ENCODE measurements at places on chromosomes 2 and 18.

DNA sequence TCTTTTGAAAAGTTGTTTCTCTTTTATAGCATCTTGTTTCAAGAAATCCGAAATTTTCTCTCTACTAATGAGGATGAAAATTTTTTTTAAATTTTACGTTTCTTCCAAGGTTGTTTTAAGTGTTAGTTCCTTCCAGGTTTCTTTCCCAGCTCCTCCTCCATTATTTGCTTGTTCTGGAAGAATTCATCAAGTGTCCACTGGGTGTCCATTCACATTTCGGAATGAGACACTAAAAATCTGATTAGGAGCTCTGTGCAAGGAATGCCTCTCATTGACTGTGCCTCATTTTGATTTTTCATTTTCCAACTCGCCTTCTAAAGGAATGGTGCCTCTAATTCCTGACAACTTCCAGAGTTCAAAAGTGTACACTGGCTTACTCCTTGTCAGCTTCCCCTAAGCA lies 6.1 kb downstream of the SP100 start:
- DNase-seq, result no peak

GRCh38 chr18:49431165-49431962 lies 29.1 kb downstream of the DYM start:
- DNase-seq, result no peak

DNA sequence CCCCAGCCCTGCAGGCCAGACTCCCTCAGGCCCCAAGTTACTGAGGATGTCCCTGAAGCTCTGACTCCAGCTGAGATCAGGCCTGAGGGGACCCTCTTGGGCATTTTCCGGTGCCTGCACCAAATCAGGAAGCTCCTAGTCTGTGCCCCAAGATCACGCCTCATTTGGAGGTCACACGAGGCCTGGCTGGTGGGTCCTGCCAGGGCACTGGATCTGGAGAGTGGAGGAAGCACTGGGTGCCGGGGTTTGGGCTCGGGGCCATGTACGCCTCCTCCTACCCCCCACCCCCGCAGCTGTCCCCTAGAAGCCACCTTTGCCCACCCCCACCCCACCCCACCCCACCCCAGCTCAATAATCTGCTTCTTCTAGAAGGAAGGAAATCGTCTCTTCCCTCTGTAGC lies 16.2 kb downstream of the SH2D6 start:
- DNase-seq, result no peak

- no peak for DNase-seq
These were observed 61.1 kb downstream of the FMNL2 start for GRCh38 chr2:152396051-152396511.

DNA sequence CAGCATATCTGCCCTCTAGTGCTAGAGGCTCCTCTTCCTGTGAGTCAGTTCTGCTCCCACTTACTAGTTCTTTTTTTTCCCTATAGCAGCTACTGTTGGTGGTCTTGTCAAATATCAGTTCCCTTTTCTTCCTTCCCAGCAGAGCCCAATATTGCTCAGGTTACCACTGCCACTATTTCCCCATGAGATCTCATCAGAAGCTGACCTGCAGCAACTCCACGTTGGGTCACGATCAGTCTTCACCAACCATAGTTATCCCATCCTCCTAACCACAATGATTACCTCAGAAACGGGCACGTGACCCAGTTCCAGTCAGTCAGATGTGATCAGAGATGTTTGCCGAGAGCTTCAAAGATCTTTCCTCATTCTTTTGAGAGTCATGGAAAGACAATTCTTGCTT lies 59.7 kb upstream of the CAPN13 start:
- no peak for DNase-seq

GRCh38 chr2:179513181-179513580 lies 248.5 kb upstream of the SESTD1 start:
- no peak for DNase-seq

- no peak for DNase-seq
These were observed 121.2 kb downstream of the CABYR start for GRCh38 chr18:24259869-24260641.

DNA sequence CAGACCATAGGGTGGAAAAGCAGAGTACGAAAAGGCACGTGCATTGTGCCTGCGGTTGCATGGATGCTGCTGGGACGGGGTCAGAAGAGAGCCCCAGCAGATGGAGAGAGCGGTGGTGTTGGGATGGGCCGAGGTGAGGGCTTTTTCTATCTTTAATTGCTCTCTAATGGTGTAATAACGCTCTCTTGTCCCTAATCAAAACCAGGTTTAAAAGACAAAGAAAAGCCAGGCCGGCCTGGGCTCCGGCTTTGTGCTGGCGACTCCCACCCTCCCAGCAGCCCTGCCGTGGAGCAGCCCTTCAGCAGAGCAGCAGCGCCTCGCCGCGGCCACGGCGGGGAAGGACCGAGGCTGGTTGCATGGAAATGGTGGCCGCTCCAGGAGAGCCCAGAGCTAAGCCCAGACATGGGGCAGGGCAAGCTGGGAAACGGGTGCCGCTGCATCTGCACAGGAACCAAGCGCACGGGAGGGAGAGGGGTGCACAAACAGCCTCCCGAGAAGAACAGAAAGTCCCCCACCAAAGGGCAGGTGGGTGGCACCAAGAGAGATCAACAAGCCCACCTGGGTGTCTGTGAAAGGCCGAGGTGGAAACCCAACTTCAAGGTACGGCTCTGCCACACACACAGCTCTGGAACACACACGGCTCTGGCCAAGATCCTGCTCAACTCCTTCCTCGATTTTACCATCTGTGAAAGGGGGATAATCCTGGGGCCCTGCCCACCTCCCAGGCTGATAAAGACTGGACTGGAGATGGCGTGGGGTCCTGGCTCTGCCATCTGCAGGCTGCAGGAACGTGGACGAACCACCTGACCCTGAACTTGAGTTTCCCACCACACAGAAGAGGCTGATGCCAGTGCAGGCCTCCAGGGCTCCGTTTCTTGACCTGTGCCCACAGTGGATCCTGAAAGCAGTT lies 15.0 kb downstream of the HS1BP3 start:
- DNase-seq, result peak; percentile 7

GRCh38 chr2:150256736-150257135 lies 230.7 kb downstream of the RND3 start:
- no peak for DNase-seq

- DNase-seq, result peak; percentile 5
These were observed 26.2 kb downstream of the CFAP53 start for GRCh38 chr18:50240080-50240563.

- DNase-seq, result peak; percentile 35
These were observed 3.7 kb downstream of the HDAC4 start for GRCh38 chr2:239396881-239397681.

- DNase-seq, result no peak
These were observed 7.0 kb upstream of the LYPD1 start for GRCh38 chr2:132676999-132677398.

DNA sequence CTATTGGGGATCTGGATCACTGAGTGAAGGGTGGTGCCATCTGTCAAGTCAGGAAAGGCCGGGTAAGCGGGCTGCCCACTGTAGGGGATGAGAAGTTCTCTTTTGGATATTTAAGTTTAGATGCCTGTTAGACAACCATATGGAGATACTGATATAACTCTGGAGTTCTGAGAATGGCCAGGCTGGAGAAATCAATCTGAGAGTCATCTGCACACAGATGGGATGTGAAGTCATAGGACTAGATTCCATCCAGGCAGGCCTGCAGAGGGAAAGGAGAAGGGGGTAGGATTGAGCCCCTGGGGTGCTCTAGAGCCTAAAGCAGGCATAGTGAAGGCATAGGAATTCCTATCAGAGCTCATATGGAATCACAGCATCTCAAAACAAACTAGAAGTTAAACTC lies 30.1 kb downstream of the SPRED2 start:
- no peak for DNase-seq

GRCh38 chr2:220162320-220162719 lies 534.9 kb downstream of the SLC4A3 start:
- no peak for DNase-seq

GRCh38 chr2:67445652-67446268 lies 48.6 kb downstream of the ETAA1 start:
- DNase-seq, result no peak

GRCh38 chr18:80194874-80195570 lies 52.3 kb downstream of the PARD6G start:
- no peak for DNase-seq

- no peak for DNase-seq
These were observed 55.0 kb upstream of the SERPINB2 start for GRCh38 chr18:63832470-63832869.

GRCh38 chr2:69744456-69744855 lies 2.5 kb downstream of the ANXA4 start:
- DNase-seq, result no peak

- DNase-seq, result no peak
These were observed 58.2 kb downstream of the RAPH1 start for GRCh38 chr2:203476881-203477280.

DNA sequence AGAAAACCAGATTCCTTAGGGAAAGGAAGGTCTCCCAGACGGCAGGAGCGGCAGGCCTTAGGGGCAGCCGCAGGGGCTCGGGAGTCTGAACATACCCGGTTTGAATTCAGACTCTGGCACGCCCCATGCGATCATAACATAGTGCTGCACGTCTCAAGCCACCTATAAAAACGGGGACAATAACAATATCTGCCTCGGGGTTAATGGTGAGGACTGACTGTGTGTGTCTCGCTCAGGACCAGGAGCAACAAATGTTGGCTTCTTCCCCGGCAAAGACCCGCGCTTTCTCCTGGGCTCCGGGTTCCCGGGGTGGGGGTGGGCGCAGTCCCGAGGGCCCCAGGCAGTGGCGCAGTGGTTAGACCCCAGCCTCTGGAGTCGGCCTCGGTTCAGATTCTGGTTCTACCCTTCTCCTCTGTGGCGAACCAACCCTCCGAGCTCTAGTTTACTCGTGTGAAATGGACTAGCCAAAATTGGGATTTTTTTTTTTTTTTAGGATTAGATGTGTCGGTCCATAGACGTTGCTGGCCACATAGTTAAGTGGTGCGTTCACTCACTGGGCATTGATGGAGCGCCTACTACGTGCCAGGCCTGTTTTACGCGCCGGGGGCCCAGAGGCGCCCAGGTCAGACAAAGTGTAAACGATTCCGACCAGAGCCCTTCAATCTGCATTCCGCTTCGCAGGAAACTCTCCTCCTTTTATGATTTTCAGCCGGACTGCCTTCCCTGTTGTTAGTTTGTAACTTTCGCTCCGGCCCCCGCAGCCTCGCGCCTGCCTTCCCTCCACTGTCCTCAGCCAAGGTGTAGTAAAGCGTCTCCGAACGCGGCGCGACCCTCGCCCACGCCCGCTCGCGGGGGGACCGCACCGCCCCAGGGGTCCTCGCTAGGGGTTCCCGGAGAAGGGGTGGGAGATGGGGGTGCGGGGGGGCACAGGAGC lies 820 bp upstream of the SH3BP4 start:
- DNase-seq, result no peak

DNA sequence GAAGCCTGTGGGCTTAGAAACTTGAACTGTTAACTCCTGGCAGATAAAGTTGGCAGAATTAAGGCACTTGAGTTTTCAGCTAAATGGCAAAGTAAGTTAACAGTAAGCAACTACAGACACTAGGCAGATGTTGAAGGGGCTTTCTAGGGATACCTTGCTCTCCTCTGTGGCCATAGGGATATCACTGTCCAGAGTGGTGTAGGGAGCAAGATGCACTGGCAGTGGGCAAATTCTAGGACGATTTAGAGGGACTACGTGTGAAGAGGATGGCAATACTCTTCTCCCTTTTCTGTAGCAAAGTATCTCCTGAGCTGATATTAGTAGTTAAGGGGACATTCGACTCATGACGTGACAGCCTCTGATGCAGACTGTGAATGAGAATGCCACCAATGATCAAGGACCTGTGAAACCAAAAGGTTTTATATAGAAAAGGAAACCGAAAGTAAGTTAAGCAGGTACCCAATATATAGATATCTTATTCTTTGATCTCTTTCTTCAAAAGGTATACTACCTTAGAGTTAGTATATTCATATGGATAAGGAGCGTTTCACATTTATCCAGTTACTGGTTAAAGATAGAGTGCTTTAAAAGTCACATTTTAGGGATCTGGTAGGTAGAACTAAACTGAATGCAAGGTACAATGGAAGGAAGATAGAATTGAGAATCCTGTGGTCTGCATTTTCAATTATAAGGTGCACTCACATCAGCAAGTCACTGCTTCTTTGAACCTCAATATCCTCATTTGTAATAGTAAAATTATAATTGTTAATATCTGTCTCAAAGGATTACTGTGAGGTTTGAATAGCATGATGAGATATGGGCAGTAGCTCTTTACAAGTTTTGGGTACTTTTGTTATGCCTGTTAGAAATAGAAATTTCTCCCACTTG lies 106.4 kb downstream of the KCNH7 start:
- peak; percentile 14 for DNase-seq

DNA sequence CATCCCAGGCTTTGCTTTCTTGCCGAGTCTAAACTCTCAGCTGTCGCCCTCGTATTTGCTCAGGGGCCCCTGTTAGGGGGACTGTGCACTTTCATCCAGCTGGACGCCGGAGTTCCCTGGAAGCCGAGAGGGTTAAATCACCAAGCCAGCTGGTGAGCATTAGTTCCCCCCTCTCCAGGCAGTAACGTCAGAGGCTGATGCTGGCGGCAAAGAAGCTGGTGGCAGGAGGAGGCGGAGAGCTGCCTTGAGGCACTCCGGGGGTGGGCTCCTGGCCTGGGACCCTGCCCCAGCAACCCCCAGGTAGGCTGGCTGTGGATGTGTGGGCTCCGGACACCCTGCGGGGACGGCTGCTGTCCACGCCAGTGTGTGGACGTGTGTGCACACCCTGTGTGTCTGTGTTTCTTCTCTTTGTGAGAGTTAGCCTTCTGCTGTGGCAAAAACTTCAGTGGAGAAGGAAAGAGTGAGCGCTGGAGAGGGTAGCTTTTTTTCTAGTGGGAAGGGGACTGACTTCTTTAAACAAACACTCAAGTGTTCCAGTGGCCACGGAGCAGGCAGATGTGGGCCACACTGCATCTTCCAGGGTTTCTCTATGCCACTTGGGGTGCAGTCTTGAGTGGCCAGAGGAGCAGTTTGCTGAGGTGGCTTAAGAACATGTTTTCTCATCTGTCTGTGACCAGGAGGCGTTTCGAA lies 84.7 kb downstream of the GLI2 start:
- DNase-seq, result no peak

DNA sequence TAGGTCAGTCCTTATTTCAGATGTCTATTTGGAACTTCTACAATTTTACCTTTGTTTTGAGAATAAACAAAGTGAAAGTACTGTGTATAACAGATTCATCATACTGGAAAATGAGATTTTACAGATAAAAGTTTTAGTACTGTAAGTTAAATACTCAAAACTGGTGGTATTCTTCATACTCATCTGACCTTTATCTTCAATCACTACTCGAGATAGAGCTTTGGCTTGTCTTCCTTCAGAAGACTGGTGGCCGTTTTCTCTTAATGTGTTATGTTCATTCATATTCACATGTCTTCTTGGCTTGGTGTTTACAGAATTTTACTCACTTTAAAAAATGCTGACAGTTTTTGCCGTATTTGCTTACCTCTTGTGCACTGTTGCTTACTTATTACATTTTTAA lies 2.1 kb downstream of the SPOPL start:
- DNase-seq, result no peak

All from CD4-positive, alpha-beta T cell treated with Interleukin-2 at 100 ng/mL for 4 hours (primary cell).